ENCODE measurements at places on chromosomes 7 and 10.

DNA sequence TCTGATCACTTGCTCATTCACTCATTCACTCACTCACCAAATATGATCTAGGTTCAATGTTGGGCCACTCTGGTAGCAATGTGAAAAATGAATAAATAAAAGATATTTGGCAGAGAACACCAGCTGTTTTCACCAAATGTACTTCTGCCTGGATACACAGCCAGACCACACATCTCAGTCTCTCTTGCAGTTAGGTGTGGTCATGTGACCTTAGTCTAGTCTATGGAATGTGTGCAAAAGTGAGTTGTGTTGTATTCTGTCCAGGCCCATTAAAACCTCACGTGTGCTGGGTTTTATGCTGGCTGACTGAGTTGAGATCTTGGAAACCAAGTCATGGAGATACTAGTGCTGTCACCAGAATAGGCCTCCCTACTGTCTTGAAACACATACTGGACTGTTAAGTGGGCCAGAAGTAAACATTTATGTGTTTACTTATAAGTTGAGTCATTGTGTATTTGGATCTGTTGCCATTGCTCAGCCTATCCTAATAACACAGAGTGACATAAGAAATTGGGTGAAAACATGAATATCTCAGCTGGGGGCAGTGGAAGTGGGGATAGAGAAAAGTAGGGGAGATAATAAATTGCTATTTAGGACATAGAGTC, 145.5 kb downstream of the PTEN start:
- no peak for DNase-seq

- DNase-seq, result no peak
These were observed 121.2 kb upstream of the ADARB2 start for GRCh38 chr10:1858547-1858946.

GRCh38 chr10:132313865-132314264, 6.1 kb upstream of the STK32C start:
- no peak for DNase-seq

DNA sequence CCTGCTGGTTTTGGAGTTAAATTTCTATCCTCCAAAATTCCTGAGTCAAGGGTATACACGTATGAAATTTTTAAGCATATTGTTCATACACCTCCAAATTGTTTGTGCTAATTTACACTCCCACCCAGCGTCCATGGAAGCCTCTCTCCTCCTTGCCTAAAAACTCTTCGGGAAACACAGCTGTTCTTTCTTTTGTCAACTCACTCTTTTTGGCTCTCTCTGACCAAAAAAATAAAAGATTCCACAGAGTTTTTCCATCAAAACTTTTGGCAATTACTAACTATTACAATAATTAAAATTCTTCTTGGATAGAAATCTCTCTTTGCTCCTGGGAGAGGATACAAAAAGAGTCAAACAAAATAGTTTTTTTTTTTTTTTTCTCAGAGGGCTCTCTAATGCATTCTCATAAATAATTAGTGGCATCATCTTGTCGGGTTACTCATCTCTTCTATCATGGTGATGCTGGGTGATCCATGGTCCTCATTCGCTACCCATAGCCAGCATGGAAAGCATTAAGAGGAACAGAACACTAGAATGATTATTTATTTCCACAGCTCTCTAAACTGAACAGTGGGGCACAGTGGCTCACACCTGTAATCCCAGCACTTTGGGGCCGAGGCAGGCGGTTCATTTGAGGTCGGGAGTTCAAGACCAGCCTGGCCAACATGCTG, 310.7 kb downstream of the SFMBT2 start:
- DNase-seq, result no peak

DNA sequence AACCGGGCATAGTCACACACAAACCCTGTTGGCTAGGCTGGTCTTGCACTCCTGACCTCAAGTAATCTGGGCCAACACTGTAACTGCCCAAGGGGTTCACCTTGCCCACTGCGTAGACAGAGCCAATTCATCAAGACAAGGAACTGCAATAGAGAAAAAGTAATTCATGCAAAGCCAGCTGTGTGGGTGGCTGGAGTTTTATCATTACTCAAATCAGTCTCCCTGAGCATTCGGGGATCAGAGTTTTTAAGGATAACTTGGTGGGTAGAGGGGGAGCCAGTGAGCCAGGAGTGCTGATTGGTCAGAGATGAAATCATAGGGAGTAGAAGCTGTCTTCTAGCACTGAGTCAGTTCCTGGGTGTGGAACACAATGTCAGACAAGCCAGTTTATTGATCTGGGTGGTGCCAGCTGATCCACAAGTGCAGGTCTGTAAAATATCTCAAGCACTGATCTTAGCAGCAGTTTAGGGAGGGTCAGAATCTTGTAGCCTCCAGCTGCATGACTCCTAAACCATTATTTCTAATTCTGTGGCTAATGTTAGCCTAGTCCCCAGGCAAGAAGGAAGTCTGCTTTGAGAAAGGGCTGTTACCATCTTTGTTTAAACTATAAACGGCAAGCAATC, 15.6 kb upstream of the FXYD4 start:
- DNase-seq, result no peak

DNA sequence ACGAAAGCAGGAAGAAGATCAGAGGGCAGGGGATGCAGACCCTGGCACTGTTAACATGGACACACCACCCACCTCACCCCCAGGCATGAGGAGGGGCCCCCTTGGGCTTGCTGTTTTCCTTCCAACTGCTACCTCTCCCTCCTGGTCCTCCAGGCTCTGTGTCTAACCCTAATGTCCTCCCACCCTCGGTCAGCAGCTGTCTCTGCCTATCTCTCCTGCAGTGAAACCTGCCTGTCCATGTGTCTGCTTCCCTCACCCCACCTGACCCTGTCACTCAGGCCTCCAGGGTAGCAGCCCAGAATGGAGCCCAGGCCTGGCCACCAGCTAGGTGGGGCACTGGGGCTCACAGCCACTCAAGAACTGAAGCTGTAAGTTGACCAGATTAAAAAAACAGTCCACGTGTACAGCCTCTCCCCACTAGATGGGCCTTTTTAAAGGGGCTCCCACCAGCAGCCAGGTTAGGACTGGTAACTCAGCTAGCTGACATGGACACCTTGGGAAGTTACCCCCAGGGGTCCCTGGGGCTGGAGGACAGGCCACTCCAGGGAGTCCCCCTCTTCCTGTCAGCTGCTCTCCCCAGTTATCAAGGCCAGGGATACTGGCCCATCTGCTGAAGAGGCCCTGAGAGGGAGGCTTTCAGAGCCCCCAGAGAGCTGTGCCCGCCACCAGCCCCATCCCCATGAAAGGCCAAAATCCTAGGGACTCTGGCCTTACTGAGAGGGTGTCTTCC, 1.5 kb downstream of the SMARCD3 start:
- DNase-seq, result no peak

DNA sequence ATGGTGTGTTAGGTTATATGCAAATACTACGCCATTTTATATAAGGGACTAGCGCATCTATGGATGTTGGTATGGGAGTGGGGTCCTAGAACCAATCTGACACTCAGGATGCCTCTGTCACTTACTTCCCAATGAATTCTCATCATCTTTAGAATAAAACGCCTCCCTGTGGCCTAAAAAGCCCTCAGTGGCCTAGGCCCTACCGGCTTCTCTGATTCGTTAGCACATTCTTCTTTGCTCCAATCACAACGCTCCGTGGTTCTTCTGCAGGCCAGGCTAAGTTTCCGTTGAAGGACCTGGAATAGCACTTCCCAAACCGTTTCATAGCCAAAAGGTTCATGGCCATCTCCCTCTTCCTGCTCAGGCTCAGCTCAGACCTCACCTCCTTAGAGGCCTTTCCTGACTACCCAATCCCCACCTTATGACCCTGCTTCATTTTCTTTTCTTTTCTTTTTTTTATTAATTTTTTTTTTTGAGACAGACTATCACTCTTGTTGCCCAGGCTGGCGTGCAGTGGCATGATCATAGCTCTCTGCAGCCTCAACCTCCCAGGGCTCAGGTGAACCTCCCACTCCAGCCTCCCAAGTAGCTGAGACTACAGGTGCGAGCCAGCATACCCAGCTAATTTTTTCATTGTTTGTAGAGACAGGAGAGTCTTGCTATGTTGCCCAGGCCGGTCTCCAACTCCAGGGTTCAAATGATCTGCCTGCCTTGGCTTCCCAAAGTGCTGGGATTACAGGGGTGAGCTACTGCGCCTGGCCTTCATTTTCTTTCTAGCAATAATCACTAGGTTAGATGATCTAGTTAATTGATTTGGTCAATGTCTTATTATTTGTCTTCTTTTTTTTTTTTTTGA, 24.5 kb upstream of the YWHAG start:
- DNase-seq, result no peak

GRCh38 chr10:25954851-25955250, 20.8 kb downstream of the MYO3A start:
- peak; percentile 13 for DNase-seq

DNA sequence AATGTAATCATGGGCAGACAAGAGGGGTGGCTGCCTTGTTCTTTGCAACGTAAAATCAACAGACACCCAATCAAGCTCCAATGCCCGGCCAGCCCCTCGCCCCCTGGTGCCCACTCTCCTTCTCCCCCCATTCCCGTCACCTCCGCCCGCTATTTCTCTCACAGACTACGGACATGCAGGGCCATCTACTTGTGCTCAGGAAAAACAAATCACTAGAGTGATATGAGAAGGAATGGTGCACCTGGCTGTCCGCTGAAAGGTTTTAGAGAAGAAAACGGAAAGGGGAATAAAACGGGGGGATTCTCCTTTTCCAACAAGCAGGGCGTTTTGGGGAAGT, 396 bp downstream of the GRM8 start:
- no peak for DNase-seq

GRCh38 chr7:31100445-31100844, 48.3 kb downstream of the ADCYAP1R1 start:
- DNase-seq, result no peak

GRCh38 chr10:13871776-13872175, 285.0 kb downstream of the PRPF18 start:
- DNase-seq, result no peak

DNA sequence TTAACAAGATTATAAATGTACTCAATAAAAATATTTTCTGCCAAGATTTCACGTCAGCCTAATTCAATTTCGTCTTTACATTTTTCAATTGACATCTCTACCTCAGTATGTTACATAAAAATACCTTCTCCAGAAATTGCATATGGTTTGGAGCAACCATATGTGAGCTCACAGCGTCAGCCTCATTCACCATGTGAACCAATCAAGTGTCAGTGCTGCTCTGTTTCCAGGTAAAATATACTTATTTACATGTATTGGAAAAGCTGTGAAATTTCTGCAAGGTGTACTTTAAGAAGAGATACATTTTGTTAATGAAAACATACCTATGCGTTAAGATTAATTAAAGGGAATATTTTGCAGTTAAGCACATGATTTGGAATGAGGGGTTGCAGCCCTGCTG, 110.7 kb upstream of the PRSS1 start:
- no peak for DNase-seq

- no peak for DNase-seq
These were observed 181.4 kb downstream of the JCAD start for GRCh38 chr10:29877793-29878491.

- no peak for DNase-seq
These were observed 285.8 kb downstream of the LRRTM3 start for GRCh38 chr10:67211680-67212079.

DNA sequence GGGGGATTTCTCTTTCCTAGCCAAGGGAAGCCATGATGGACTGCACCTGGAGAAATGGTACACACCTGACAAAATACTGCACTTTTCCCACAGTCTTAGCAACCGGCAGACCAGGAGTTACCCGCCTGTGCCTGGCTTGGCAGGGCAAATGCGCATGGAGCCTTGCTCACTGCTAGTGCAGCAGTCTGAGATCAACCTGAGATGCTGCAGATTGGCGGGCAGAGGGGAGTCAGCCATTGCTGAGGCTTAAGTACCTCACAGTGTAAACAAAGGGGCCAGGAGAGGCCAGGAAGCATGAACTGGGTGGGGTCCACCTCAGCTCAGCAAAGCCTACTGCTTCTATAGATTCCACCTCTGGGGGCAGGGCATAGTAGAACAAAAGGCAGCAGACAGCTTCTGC, 49.4 kb downstream of the OR13A1 start:
- no peak for DNase-seq

GRCh38 chr10:97633921-97634320, 621 bp upstream of the MORN4 start:
- no peak for DNase-seq

DNA sequence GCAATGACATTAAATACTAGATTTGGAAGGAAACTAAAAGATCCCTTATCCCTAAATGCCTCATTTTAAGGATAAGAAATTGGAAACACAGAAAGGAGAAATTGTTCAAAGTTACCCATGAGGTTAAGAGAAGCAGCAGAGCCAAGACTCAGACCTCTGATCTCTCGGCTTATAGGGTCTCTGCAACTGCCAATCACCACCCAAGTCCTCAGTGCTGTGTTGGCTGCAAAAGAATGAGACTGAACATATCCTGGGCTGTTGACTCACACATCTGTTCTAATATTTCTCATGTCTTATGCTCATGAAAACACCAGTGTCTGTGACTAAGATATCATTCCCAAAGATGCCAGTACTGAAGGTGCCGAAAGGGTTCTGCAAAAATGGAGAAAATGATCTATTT, 153.3 kb downstream of the XPNPEP1 start:
- DNase-seq, result no peak

GRCh38 chr7:35823440-35823839, 22.6 kb downstream of the SEPTIN7 start:
- no peak for DNase-seq

DNA sequence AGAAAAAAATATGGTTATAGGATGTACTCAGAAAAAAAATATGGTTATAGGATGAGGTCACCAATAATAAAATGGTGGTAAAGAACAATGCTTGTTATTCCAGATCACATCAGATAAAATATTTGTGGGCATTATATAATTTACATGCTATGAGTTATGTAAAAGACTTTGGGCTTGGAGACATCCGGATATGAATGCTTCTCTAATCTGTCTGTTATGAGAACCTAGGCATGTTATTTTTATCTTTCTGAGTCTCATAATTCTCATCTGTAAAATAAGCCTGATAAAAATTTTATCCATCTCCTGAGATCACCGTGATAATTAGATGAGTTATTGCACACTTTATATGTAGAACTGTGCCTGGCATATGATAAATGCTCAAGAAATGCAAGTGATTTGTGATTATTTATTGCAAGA, 37.8 kb downstream of the DKK1 start:
- no peak for DNase-seq

GRCh38 chr10:14513123-14513522, 182.4 kb upstream of the FRMD4A start:
- no peak for DNase-seq

- DNase-seq, result no peak
These were observed 240.7 kb downstream of the PARD3 start for GRCh38 chr10:34574353-34574934.

GRCh38 chr7:51236470-51237132, 80.0 kb downstream of the COBL start:
- DNase-seq, result no peak

- no peak for DNase-seq
These were observed 21.4 kb downstream of the ACTR3B start for GRCh38 chr7:152780935-152781334.

- DNase-seq, result no peak
These were observed 888.1 kb downstream of the REEP3 start for GRCh38 chr10:64409349-64409748.

- peak; percentile 32 for DNase-seq
These were observed 74.5 kb downstream of the INSIG1 start for GRCh38 chr7:155371884-155372781.
